ENCODE measurements at places on chromosomes 11 and 22.

- no peak for DNase-seq
Observed at GRCh38 chr11:69229511-69229910, 64.4 kb upstream of the MYEOV start.

- DNase-seq = no peak
Observed at GRCh38 chr11:88535266-88535665, 197.7 kb upstream of the CTSC start.

- no peak for DNase-seq
Observed at GRCh38 chr11:78223320-78223954, 34.7 kb downstream of the USP35 start.

DNA sequence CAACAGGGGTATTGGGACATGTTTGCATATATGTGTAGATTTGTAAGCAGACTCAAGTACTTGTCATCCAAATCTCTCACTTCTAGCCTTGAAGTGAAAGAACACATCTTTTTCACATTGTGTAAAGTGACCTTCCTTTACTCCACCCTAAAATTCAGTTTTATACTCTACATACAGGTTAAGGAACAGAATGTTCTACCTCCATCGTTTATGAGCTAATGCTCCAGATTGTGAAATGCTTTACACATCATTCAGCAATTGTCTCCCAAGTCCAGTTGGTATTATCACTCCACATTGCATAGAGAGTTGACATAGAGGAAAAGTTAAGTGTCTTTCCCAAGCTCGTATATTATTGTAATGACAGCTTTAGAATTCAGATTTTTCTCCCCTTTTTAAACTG, 46.1 kb upstream of the BLID start:
- no peak for DNase-seq

GRCh38 chr11:85826116-85826855, 15.3 kb upstream of the SYTL2 start:
- DNase-seq = peak; percentile 57

GRCh38 chr11:27423125-27423524, 49.5 kb downstream of the LGR4 start:
- no peak for DNase-seq

DNA sequence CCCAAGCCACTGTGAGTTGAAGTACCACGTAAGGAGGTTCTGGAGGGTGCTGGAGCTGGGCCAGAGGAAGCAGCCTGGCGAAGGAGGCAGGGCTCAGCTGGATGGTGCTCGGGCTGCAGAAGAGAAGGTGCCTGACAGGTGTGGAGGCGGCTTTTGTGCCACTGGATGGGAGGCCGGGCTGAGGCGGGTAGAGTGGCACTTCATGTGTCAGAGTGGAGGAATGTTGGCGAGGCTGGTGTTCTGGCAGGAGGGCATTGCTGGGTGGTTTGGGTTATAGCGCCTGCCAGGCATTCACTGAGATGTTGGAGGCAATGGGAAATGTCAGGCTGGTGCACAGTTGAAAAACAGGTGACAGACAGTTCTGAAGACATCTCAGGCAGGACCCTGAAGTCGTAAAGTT, 24.2 kb downstream of the UBE2L3 start:
- DNase-seq = no peak

GRCh38 chr22:31883989-31884388, 60.3 kb upstream of the YWHAH start:
- no peak for DNase-seq

GRCh38 chr11:40274017-40274416, 1185.4 kb downstream of the LRRC4C start:
- DNase-seq = no peak

DNA sequence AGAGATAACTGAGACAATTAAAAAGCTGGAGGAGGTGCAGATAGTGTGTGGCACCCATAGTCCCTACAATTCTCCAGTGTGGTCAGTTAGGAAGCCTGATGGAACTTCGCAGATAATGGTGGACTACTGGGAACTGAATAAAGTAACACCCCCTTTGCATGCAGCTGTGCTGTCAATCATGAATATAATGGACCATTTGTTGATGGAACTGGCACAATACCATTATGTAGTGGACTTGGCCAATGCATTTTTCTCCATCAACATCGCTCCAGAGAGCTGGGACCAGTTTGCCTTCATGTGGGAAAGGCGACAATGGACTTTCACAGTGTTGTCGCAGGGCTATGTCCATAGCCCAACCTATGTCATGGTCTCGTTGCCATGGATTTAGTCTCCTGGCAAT, 324.2 kb downstream of the TMEM135 start:
- no peak for DNase-seq

DNA sequence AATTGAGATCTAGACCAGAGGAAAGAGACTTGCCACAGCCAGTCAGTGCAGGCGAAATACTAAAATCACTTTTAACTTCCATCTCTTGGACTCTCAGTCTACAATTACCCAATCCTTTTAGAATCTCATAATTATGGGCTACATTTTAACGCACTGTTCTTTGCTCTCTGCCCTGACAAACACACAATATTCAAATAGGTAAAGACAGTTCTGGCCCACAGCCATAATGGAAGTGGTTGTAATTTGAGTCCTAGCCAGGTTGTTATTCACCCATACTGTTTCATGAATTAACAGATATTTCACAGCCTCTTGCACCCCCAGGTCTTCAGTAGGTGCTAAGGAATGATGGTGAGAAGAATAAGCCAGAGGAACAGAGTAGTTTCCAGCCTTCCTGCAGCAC, 830 bp downstream of the C11orf97 start:
- no peak for DNase-seq

- DNase-seq = no peak
Observed at GRCh38 chr11:95716266-95716665, 73.3 kb downstream of the FAM76B start.

DNA sequence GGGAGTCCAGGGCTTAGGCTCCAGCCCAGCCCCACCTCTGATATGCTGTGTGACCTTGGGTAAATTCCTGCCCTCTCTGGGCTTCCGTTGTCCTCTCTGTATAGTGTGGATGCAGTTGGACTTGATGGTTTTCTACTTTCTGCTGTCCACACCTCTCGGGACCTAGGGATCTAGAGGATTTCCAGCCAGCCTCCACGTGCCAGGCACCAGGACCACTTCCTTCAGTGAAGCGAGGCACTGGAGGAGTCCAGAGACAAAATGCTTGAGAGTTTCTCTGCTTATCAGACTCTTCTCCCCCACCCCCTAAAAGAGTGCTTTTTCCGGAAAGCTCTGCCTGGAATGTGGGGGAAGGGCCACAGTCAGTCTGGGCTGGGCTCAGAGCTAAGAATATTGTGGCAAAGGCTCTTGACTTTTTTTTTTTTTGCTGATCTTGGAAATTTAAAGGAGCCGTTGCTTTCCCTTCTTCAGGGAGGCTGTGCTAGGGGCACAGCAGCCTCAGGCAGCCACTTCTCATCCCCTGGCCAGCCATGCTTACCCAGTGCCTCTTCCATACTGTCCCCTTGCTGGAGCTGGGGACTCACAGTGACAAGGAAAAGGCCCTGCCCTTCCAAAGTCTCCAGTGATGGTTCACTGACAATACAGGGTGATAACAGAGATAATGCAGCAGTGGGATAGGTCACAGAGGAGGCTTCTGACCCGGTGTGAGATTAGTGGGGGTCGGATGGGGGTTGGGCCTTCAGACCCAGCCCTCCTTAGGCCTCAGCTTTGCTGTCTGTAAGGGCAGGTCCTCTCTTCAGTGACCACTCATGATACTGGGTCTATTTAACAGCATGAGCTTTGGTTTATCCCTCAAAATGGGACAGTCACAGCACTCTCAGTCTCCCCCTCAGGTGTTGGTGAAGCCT, 2.9 kb upstream of the SERPINH1 start:
- no peak for DNase-seq

DNA sequence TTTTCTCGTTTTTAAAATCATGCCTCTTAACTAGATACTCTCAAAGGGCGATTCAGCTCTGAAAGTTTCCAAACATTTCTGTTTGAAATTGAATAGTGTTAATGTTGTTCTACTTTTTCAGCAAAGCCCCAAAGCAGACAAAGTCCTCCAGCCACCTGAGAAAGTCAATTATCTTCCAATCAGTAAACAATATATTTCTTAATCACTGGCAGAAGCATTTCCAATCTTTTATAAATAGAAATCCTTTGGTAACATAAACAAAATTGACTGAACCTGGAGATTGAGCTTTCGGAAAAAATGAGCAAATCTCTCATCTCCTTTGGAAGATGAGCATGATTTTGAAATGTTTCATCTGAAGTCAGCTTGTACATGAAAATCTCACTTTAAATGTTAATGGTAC, 84.4 kb upstream of the FIBIN start:
- DNase-seq = no peak

GRCh38 chr11:16001899-16002426, 354.4 kb downstream of the SOX6 start:
- no peak for DNase-seq

GRCh38 chr22:18091916-18092526, 14.2 kb downstream of the PEX26 start:
- no peak for DNase-seq

- DNase-seq = peak; percentile 87
Observed at GRCh38 chr11:66543263-66544107, 2.4 kb downstream of the ZDHHC24 start.

- DNase-seq = no peak
Observed at GRCh38 chr11:16610738-16611388, 127.6 kb upstream of the C11orf58 start.

- no peak for DNase-seq
Observed at GRCh38 chr11:10388101-10388500, 67.0 kb upstream of the AMPD3 start.

- DNase-seq = no peak
Observed at GRCh38 chr11:100356035-100356434, 331.1 kb upstream of the ARHGAP42 start.

- DNase-seq = no peak
Observed at GRCh38 chr11:93289782-93290463, 40.6 kb upstream of the DEUP1 start.

- no peak for DNase-seq
Observed at GRCh38 chr11:122107566-122107965, 8.4 kb downstream of the BLID start.

- no peak for DNase-seq
Observed at GRCh38 chr11:99509863-99510262, 489.1 kb downstream of the CNTN5 start.

DNA sequence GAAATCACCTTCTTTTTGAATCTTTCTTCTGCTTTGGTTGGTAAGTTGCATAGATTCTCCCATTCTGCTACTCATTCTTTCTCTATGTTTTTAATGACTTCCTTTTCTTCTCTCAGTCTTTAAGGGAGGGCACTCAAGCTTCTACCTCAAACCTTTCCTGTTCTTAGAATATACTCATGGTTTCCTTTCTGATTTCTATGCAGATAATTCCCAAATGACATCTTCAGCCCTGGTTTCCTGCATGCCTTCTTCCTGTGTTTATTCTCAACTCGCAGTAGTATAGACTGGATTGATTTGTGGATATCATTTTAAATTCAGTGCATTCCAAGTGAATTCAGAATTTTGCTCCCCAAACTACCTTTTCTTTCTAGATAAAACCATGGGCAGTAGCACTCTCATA, 803.6 kb downstream of the METTL15 start:
- DNase-seq = no peak

- DNase-seq = no peak
Observed at GRCh38 chr11:133202816-133203215, 329.5 kb downstream of the OPCML start.

DNA sequence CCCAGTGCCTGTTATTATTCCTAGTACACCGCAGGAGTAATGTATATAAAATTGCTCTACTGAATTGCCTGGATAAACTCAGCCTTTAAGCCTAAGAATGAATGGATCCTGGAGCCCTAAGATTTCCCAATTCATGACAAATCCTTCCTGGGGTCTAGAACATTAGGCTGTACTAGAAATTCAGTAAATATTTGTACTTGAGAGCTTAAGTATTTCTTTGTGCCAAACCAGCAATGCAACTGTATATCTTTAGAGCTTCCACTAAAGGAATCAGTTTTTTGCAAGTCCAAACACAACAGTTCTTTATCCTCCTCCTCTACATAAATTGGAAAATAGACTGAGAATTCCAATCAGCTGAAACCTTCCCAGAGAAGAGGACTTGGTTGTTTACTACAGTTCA, 65.6 kb downstream of the FAM168A start:
- no peak for DNase-seq

GRCh38 chr22:37740455-37741311, 43.8 kb downstream of the TRIOBP start:
- no peak for DNase-seq
